PC-9 (cell line): ENCODE measurements at places on chromosomes 16 and 17. TPM values are rescaled to one million over a fixed set of nuclear protein-coding genes. Genes with fewer than 3 reads are reported as not detected.

DNA sequence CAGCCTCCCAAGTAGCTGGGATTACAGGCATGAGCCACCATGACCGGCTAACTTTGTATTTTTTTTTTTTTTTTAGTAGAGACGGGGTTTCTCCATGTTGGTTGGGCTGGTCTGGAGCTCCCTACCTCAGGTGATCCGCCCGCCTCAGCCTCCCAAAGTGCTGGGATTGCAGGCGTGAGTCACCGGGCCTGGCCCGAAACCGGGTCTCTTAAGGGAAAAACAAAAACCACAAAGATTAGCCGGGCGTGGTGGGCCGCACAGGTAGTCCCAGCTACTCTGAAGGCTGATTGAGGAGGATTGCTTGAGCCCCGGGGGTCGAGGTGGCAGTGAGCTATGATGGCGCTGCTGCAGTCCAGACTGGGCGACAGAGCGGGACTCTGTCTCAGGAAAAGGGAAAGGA, 19.9 kb upstream of the RBL2 start:
- DNase-seq, result peak; percentile 60

DNA sequence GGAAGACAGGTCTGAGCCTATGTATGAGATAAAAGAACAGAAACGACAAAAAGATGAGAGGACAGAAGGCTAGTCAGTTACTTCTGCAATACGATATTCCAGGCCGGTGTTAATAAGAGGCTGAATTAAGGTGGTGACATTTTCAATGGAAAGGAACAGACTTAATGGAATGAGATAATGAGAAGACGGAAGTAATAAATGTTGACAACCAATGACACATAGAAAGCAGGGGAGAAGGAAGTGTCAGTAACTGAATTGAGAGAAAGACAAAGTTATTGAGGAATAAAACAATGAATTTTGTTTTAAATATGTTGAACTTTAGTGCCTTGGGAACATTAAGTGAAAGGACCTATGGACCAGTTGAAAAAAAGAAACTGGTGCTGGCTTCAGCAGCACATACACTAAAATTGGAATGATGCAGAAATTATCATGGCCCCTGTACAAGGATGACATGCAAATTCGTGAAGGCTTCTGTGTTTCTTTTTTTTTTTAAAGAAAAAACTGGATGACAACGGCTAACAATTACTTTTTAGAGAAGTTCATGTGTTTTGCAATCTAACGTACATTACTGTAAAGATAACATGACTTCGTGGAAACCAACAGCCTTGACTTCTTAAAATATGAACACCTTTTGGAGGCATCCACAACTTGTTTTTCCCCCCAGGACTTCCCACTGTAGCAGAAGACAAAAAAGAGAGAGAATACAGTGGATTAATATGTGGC, 18.5 kb upstream of the CPD start:
- no peak for DNase-seq

DNA sequence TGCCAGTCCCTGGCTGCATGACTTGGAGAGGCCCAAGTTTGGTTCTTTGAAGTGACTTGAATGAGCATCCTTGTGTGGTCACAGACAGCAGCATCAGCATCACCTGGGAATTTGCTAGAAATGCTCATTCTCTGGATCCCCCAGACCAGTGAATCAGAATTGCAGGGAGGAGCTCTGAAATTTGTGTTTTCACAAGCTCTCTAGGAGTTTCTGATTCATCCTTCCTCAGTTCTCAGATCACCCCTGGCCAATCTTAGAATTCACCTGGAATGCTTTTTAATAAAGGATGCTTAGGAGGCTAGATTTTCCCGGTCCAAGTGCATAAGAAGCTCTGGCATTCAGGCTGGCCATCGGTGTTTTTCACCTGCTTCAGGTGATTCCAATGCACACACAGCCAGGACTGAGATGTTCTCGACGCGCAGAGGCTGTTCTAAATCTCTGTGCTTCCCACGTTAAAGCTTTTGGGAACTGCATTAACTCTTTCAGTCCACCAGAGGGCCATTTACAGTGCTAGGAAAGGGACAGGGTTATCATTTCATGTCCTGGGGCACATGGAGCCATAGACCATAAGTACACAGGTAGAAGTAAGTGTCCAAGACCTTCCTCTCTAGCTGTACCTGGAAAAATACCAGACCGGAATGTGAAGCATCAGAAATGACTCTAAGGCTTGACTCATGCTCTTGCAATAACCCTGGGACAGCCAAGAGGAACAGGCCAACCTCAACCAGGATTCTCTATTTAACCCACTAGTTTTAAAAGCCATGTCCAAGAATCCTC, 85.7 kb upstream of the XYLT1 start:
- DNase-seq, result peak; percentile 49

DNA sequence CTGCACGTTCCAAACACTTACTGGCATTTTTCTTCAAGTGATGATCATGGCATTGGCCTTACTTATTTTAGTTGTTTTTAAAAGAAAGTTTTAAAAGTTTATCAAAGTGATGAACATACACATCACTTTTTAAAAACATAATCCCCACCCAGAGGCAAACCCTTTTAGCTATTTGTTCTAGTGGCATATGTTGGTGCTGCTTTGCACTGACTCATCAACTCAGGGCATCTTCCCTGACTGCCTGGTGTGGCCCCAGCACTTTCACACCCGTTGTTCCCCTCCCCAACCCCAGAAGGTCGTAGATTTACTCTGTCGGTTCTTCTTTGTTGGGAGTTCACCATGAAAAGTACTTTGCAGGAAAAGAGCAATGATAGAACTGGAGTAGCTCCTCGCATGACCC, 161.3 kb downstream of the RPTOR start:
- no peak for DNase-seq

DNA sequence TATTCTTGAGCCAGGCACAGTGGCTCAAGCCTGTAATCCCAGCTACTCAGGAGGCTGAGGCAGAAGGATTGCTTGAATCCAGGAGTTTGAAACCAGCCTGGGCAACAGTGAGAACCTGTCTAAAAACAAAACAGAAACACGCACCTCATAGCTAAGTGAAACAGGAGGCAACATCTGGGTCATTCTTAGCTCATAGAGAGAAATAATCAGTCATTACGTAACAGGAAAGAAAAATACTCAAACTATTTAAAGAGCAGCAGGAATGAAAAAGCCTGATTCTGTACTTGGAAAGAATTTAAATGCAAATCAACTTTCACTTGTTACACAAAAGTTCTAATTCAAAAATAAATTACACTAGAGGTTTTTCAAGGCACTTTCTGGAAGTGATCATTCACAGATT, 17.2 kb downstream of the CHCT1 start:
- DNase-seq, result no peak

- no peak for DNase-seq
Observed at GRCh38 chr17:55760643-55761355, 9.9 kb downstream of the PCTP start.

GRCh38 chr16:80883816-80884215, 79.4 kb upstream of the CDYL2 start:
- DNase-seq, result no peak

- no peak for DNase-seq
Observed at GRCh38 chr16:30350134-30350871, 4.8 kb downstream of the CD2BP2 start.

- no peak for DNase-seq
Observed at GRCh38 chr16:15732416-15732815, 82.4 kb downstream of the NDE1 start.

DNA sequence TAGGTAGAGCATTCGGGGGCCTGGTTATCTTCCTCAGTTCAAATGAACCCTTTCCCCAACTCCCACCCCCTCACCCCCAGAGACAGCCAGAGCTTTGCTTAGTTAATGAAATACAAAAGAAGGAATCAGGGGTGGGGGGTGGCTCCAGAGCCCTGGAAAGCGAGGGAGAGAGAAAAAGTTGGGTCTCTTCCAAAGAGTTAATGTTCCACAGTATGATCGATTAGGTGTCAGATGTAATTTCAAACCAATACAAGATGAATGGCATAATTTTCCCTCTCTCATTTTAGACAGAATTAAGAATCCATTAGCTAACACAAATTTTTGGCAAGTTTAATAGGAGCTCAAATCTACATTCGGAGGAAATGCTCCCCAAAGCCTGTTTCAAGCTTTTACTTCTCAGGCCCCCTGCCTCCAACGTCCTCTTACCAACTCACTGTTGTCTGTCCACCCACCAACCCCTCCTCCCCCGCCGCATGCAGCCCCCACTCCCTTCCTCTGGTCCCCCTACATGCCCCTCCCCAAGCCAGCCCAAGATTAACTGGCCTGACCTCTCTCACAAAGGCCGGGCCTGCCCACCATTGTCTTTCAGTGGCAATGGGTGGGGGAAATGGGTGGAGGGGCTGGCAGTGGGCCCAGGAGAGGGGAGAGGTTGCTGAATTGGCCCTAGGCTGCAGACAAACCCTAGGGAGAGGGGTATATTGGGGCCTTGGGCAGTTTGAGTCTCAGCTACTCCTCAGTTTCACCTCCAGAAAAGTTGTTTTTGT, 28.2 kb downstream of the NEUROD2 start:
- no peak for DNase-seq

- DNase-seq, result no peak
Observed at GRCh38 chr17:39138431-39139160, 12.8 kb downstream of the PLXDC1 start.

- DNase-seq, result no peak
Observed at GRCh38 chr16:53664724-53665345, 38.8 kb downstream of the RPGRIP1L start.

GRCh38 chr17:77344038-77344437, 203.3 kb downstream of the SEC14L1 start:
- no peak for DNase-seq

- no peak for DNase-seq
Observed at GRCh38 chr16:1167276-1168107, 14.6 kb downstream of the CACNA1H start.

DNA sequence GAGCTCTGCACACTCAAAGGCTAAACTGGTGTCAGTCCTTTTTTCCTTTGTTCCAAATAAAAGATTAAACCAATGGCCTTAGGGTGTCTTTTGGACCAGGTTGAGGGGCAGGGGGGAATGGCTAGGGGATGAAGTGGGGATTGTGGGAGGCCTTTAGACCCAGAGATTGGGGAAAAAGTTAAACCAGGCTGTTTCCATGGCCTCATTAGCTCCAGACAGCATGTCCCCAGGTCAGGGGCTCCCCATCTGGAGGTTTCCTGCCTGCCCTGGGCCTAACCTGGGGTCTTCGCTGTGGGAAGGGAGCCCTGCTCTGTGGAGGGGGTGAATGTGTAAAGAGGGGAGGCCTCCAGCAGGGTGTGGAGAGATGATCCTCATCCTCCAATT, 10.3 kb downstream of the FKBP10 start:
- no peak for DNase-seq

- DNase-seq, result no peak
Observed at GRCh38 chr16:57970319-57970718, 609 bp downstream of the CNGB1 start.

DNA sequence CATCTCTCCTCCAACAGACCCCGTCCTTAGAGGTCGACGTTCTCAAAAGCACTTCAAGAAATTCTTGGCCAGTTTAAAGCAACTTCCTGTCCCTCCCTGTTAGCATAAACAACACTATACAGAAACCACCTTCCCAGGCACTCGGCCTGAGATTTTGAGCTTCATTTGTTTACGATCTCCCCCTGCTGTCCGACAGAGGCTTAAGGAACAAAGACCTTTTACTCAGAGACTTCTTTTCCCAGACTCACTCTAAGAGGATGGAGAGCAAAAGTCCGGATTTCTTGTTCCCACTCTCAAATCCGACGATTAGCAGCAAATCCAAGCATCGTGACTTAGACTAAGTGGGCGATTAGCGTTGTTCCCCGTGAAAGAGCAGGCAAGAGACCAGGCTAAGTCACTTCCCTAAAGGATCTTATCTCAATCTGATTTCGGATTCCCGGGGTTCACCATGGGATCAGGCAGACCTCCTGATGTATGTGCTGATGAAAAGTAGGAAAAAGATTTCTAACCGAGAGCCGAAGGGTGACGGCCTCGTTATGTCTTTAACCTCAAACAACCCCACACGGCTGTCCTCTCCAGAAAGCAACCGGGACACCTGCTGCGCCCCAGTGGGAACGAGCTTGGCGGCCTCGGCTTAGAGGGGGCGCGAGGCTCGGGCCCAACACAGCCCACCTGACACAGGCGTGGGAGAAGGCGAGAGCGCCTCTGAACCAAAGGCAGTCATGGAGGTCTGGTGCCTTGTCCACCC, 598 bp downstream of the INPP5K start:
- peak; percentile 76 for DNase-seq

- DNase-seq, result no peak
Observed at GRCh38 chr16:22285080-22285479, 12.1 kb upstream of the POLR3E start.

- no peak for DNase-seq
Observed at GRCh38 chr17:63317166-63317840, 128.8 kb downstream of the CYB561 start.

DNA sequence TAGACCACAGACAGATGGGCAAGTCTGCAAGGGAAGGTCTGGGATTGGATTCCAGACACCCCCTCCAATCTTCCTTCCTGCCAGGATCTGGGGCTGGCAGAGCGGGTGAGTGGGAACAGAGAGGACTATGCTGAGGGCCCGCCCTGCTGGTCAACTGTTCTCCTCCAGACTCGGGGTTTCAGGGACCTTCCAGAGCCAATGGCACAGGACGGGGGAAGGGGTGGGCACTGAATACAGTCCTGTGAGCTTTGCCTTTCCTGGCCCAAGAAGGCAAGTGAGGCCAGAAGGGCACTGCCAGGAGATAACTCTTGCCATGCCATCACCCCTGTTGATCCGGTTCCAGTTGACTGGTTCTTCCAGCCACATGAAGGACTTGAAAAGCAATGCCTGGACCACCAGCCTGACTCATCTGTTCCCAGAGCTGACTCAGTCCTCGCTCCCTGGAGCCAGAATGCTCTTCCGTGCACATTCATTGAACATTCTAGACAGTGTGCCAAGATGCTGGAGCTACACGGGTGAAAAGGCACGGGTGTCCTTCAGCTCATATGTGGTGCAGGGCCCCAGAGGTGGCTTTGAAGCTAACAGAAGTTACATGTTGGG, 533 bp upstream of the MEFV start:
- DNase-seq, result no peak

GRCh38 chr16:69003500-69003899, 102.0 kb upstream of the HAS3 start:
- DNase-seq, result no peak

- no peak for DNase-seq
Observed at GRCh38 chr16:85451641-85452363, 161.3 kb upstream of the GSE1 start.

CD300A gene
- total RNA-seq, result not detected in 2 replicates

ZG16B gene
- total RNA-seq, result 19.9 and 23.4 TPM in 2 replicates

HP gene
- not detected in 2 replicates for total RNA-seq

WDR59 gene
- 97.0 and 97.1 TPM in 2 replicates for total RNA-seq

MYH2 gene
- not detected in 2 replicates for total RNA-seq

TMEM235 gene
- not detected in 2 replicates for total RNA-seq

IRX3 gene
- 13.1 and 16.0 TPM in 2 replicates for total RNA-seq

TMEM114 gene
- not detected in 2 replicates for total RNA-seq

PRKCB gene
- not detected in 2 replicates for total RNA-seq

COIL gene
- 14.0 and 19.0 TPM in 2 replicates for total RNA-seq

SHISA6 gene
- total RNA-seq, result not detected in 2 replicates

EPN3 gene
- total RNA-seq, result 15.6 and 22.8 TPM in 2 replicates

FBXW10 gene
- 5.3 and 6.1 TPM in 2 replicates for total RNA-seq

HLF gene
- total RNA-seq, result not detected in 2 replicates

TP53TG3B gene
- not detected in 2 replicates for total RNA-seq
